ENCODE measurements at places on chromosomes 2 and 18. TPM values are rescaled to one million over a fixed set of nuclear protein-coding genes. Genes with fewer than 3 reads are reported as not detected.

The KYNU gene
- polyA plus RNA-seq = not detected

The TMEFF2 gene
- polyA plus RNA-seq = not detected

The WNT6 gene
- polyA plus RNA-seq = 0.08 TPM

The PSMA8 gene
- 2.7 TPM for polyA plus RNA-seq

The EFHD1 gene
- 6.9 TPM for polyA plus RNA-seq

The ATG4B gene
- polyA plus RNA-seq = 60.1 TPM

The GLS gene
- polyA plus RNA-seq = 30.0 TPM

The INPP5D gene
- 88.3 TPM for polyA plus RNA-seq

The PPP3R1 gene
- polyA plus RNA-seq = 3.4 TPM

The AOX1 gene
- polyA plus RNA-seq = not detected
